ENCODE measurements at places on chromosomes 6 and 20.

DNA sequence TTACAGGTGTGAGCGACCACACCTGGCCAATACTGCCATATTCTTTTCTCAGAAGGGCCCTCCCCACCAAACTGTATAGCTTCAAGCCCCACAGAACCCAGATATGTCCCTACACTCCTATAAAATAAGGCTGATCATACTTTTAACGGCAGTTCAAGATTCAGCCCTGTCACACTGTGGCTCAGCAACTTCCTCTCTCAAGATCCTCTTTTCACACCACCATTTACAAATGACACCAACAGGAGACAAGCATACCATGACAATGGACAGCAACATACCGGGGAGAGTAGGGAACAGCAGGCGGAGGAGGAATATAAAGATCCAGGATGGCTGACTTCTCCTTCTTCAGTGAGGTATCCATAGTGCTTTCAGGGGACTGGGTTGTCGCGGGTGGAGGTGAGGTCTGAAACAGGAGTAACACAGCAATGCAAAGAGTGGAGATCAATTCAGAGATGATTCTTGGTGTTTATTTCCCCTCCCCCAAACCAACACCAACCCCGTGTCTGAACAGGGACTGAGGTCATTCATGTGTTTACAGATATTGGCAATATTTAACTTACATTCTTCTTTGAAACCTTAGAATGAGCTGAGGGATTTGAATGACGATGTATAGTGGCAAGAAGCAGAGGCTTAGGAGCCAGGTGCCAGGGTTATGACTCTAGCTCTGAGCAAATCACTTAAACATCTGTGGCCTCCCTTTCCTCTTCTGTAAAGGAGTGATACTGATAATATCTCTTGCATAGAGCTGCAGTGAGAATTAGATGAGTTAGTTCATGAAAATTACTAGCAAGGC, 57.6 kb upstream of the IPCEF1 start:
- no peak for DNase-seq

DNA sequence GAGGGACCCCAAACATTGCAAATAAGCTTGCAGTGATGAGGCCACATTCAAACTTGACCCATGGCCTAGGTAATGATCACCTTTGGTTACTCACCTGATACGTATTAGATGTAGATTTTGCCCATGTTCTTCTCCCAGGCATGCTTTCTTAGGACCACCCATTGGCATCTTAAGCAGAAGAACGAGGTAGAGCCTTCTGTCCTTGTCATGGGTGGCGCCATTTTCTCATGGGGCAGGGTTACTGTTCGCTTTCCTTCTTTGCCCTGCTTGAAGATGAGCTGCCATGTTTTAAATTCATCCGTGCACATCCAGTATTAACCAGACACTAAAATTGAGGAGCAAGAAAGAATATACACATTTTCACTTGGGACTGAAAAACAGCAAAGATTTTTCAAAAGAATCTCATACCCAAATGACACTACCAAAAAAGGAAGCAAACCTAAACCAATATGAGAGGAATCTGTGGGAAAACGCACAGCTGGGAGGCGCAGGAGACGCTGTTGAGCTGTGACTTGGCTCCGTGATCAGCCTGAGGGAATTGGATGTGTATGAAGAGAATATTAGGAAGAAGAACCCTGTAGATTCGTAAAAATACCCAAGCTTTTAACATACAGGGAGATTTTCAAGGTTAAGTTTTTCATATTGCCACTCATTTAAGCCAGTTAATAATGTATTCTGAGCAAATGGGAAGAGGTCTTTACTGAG, 36.6 kb downstream of the GMPR start:
- DNase-seq, result no peak

DNA sequence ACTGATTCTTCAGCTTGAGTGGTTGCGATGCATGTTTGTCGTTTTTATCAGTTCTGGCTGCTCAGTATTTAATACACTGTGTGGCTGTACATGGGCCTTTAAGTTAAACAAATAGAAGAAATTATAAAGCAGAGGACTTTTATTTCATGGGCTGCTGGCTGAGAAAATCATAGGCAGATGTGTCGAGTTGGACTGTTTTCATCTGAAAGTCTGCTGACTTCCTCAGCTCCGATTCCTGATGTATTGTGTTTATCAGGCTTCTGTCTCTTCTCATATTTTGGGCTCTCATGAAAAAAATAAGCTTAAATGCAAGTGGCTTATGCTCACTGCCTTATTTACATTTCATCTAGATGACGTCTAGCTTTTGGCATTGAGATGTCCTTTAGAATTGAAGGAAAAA, 129.5 kb upstream of the GGTLC1 start:
- no peak for DNase-seq

DNA sequence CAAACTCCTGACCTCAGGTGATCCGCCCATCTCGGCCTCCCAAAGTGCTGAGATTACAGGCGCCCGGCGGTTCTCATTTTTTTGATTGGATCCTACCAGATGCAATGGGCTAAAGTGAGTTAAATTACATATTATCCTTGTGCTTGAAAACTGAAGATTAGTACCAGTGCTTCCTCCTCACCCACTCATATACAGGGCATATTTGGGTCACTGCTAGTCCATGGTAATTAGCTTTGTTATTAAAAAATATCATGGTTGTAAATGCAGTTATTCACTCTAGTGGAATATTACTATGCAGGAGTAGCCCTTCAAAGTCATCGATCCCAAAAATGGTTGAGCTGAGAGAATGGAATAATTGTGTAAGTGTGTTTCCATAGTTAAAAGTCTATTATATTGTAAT, 26.5 kb downstream of the ZNF292 start:
- DNase-seq, result no peak

GRCh38 chr6:48658915-48659314, 547.9 kb upstream of the PTCHD4 start:
- DNase-seq, result no peak

DNA sequence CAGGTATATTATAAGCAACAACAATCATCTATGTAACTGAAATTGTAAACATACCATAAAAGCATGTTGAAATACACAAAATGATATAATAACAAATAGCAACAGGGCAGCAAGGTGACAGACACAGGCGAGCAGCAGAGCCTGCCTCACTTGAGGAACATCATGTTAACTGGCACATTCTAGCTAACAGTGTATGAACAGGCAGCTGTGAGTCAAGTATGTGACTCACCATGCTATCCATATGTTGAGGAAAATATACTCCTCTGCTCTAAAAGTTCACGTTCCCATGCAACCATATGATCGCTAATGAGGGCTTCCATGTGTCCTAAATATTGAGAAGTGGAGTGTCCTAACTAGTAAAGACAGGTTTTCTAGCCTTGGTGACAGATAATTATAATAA, 18.4 kb downstream of the SERAC1 start:
- no peak for DNase-seq

DNA sequence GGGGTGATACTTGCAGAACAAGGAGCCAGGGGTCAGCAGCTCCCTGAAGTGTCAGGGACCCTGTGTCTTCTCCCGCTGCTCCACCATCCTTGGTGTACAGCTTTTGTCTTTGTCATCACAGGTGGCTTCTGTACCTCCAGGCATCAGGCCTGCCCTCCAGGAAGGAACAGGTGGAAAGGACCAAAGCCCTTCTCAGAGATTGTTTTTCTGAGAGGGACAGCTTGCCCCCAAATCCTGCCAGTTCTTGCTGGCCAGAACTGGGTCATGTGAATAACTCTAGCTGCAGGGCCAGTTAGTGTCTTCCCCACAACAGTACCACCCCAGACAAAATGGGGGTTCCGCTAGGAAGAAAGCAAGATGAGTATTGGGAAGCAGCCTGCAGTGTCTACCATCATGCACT, 31.4 kb downstream of the SNPH start:
- no peak for DNase-seq

- no peak for DNase-seq
Observed at GRCh38 chr6:87342829-87343228, 1.8 kb upstream of the C6orf163 start.

GRCh38 chr20:41329435-41330342, 10.9 kb upstream of the LPIN3 start:
- no peak for DNase-seq

- no peak for DNase-seq
Observed at GRCh38 chr20:58642441-58642840, 8.6 kb upstream of the STX16 start.

DNA sequence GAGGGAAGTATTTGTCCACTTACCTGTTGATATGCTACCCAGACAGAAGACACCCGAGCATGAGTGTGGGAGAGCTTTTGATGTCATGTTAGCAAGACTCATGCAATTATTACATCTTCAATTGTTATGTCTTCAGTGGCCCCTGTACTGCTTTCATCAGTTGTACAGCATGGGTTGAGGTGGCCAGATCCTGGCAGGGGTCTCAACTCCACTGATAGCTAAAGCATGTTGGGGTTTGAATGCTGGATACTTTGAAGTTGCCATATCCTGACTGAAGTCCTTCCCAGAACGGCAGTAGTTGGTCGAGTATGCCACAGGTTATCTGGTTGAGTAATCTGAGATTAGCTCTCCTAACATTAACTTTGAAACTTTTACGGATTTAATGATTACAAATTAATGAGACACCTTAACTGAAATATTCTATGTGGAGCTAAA, 46.7 kb downstream of the LRRN4 start:
- DNase-seq, result no peak

- DNase-seq, result no peak
Observed at GRCh38 chr6:40988634-40989033, 50.4 kb downstream of the UNC5CL start.

GRCh38 chr6:125733516-125734300, 15.7 kb upstream of the HEY2 start:
- no peak for DNase-seq

- peak; percentile 65 for DNase-seq
Observed at GRCh38 chr6:10521104-10521808, at the start of gene GCNT2. Gene GCNT2, plus strand, starts transcription at chr6:10521351. Its CDS starts 7,561 bp downstream, at chr6:10528912.

DNA sequence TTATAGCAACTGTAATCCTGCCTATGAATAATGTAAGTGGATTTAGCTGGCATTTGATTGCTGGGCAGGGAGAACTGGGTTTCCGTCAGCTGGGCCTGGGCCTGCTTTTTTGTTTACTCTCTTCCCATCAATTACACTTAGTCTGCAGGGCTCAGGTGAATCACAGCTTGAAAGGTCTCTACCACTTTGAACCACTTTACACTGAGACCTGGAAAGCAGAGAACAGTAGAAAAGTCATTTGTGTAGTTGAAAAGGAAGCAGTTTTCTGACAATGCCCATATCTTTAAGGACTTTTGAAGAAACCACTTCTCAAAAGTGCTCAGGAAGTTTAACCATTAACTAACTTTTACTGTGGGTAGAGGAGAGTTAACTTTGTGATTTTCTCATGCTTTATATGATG, 315.4 kb upstream of the SASH1 start:
- no peak for DNase-seq

GRCh38 chr6:25223490-25223991, 55.6 kb upstream of the CARMIL1 start:
- DNase-seq, result peak; percentile 46

- DNase-seq, result no peak
Observed at GRCh38 chr20:10430000-10430466, 4.0 kb downstream of the MKKS start.

GRCh38 chr6:79608334-79609224, 22.6 kb upstream of the SH3BGRL2 start:
- DNase-seq, result no peak

- no peak for DNase-seq
Observed at GRCh38 chr20:59137532-59137931, 26.1 kb upstream of the ZNF831 start.

GRCh38 chr20:57598060-57598459, 22.2 kb downstream of the ZBP1 start:
- no peak for DNase-seq

All from left renal pelvis (tissue), 4 donors.